NCI-H1436 (cell line): ENCODE measurements at places on chromosomes 2 and 18.
A peak's percentile ranks its signal among the peaks of the same experiment; 100 is the strongest.

- no peak for DNase-seq
These were observed 277.1 kb upstream of the CCDC68 start for GRCh38 chr18:55236150-55236931.

GRCh38 chr2:234300932-234301823 lies 195.7 kb downstream of the ARL4C start:
- no peak for DNase-seq

GRCh38 chr2:184921676-184922075 lies 323.3 kb downstream of the ZNF804A start:
- DNase-seq = no peak

- no peak for DNase-seq
These were observed 21.8 kb downstream of the CFAP210 start for GRCh38 chr2:169672406-169672805.

- no peak for DNase-seq
These were observed 13.7 kb upstream of the INO80C start for GRCh38 chr18:35511428-35511827.

GRCh38 chr2:62456721-62457539 lies 49.1 kb downstream of the TMEM17 start:
- peak; percentile 55 for DNase-seq

DNA sequence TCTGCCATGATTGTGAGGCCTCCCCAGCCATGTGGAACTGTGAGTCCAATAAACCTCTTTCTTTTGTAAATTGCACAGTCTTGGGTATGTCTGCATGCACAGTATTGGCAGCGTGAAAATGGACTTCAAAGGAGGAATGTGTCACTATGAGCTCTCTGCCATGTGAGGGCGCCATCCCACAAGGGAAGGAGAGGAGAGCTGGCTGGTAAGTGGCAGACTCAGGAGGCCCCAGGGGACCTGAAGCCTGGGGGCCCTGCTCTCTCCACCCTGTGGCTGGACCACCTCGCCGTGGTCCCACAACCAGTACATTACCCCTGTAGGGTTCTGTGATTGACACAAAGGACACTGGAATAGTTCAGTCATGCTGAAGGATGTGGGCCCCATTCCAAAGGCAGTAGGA lies 122.1 kb downstream of the RPIA start:
- DNase-seq = no peak

DNA sequence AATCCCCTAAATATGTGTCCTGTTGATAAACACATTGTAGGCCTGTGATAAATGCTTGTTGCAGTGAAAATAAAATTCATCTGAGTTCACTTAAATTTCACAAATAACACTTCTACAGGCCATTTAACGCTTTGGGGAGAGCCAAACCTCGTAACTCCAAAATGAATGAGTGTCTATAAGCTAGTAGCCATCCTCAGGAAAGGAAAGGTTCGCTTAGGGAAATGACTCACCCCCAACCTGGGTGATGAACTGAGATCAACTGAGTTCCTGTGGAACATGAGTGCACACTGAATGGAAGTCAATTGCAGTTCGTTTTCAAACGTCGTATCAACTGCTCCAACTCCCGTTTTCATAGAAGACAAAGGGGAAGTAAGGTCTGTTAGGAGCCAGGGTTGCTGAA lies 527.6 kb upstream of the ID2 start:
- no peak for DNase-seq

DNA sequence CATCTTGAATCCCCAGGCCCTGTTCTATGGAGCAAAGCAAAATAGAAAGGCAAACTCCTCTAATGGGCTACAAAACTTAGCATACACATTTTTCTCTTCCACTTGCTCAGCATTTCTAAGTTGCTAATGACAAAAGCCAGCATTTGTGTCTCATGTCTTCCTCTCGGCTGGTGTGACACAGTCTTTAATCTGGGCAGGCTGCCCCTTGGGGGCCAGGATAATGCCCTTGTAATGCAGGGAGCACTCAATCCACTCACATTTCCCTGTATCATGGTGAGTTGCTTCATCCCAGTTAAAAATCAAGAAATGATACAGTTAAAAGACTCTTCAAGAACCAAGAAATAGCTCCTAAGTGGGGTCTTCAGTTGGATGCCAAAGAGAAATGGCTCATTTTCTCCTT lies 109.1 kb upstream of the FBXO11 start:
- no peak for DNase-seq

GRCh38 chr2:67782443-67782842 lies 280.4 kb downstream of the C1D start:
- DNase-seq = no peak

DNA sequence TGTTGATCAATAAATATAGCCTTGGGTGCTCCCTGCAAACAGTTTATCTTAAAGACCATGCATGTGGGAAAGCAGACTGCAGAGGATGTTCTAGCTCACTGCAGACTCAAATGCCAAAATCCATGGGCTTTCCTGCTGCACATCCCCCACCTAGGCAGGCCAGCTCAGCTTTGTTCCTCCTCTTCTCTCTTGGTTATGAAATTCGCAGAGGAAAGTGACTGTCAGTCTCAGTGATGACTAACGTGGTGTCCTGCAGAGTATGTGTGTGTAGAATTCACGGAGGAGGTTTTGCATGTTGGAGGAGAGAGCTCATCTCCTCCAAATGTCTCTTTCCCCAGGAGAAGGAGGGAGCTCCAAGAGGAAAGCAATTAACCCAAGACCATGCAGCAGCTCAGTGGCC lies 21.4 kb upstream of the KCNS3 start:
- no peak for DNase-seq

- DNase-seq = no peak
These were observed 143.6 kb downstream of the MYO3B start for GRCh38 chr2:170321526-170321925.
